ENCODE measurements at places on chromosomes 3 and 15.

GRCh38 chr3:132292042-132292441 lies 25.2 kb upstream of the ACP3 start:
- DNase-seq = no peak

- DNase-seq = no peak
Measured at GRCh38 chr3:114452256-114452655, 158.4 kb downstream of the TIGIT start.

DNA sequence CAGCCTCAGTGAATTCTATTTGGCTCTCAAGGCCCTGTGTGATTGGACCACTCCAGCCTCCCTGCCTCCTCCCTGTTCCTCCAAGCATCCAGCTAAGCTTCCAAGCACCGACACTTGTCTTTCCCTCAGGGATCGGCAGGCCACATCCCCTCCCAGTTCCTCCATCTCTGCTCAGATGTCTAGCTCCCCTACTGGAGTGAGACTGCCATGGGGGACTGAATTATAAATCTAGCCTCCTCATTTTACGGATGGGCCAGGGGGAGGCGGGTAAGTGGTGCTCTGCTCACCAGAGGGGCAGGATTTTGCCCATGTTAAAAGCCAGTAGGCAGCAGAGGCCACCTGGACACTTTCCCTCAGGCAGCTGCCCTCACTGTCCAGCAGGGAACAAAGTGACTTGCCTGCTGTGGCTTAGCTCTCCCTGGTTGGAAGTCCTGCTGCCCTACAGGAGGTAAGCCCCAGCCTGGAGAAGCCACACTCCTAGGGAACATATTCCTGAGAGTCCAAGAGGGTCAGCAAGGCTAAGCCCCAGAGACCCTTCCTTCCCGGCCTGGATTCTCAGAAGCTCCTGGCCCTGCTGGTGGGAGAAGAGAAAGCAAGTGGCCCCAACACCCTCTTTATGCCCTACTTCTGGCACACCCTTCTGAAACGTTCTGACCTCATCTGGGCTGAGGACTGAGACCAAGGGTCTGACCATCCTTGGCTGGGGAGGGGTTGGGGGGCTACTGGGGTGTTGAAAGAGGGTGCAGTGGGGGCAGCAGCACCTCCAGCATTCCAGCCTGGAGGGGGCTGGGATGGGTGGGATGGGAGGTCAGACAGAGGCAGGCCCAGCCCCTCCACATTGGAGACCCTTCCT lies 9.1 kb upstream of the HHATL start:
- no peak for DNase-seq

DNA sequence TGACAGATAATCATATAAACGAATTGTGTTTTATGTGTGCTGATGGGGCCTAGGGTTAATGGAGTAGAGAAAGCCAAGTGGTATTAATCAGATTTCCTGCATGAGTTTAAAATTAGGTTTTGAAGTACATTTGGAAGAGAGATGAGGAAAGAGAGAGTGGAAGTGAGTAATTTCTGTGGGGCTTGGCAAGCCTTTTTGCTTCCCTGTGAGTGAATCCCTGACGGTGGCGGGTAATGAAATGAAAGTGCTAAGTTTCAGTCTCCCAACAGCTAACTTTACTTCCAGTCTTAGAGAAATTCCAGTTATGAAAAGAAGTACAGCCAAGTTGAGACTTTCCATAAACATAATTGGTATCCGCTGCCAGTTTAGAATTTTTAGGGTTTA lies 139.4 kb downstream of the BBX start:
- DNase-seq = no peak

DNA sequence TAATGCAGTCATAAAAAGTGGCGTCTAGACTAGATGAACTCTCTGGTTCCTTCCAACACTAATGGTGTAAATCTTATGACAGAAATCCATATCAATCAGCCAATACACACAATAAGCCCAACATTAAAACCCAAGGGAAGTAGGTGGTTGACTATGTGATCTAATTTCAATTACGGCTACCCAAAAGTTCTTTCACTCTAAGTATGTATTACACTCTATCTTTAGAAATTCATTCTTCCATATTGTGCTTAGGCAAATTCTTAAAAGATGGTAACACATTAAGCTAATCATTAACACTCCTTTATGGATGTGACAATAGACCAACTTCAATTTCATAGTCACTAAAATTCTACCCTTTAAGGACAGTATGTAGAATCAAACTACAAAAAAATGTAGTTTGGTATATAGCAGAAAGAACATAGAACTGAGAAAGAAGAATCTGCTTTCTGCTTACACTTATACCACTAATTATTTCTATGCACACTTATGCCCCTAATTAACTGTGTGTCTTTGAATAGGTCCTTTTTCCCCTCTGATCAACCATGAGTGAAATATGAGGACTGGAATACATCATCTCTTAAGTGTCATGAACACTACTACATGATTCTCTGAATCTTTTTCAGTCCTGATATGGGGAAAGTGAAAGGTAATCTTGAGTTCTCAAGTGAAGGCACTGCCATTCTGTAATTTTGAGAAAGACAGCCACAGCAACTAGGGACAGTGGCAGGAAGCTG lies 557.6 kb downstream of the IGSF11 start:
- DNase-seq = no peak

DNA sequence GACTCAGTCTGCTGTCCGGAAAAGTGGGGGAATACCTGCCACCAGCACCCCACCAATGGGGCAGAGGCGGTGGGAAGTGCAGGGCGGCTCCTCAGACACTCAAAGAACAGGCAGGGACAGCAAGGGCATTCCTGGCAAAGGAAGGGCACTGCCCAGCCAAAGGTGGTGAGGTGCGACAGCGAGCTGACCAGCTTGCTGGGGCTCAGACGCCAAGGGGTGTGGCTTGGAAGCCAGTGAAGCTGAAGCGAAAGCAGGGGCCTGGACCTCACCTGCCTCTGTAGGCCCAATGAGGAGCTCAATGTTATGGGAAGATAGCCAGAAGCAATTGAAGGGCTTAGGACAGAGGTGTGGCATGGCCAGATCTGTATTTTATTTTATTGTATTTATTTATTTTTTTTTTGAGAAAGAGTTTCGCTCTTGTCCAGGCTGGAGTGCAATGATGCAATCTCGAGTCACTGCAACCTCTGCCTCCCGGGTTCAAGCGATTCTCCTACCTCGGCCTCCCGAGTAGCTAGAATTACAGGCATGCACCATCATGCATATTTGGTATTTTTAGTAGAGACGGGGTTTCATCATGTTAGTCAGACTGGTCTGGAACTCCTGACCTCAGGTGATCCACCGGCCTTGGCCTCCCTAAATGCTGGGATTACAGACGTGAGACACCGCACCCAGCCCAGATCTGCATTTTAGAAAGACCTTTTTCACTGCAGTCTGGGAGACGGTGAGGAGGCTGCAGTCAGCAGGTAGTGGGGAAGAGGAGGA lies 4.4 kb upstream of the LMAN1L start:
- no peak for DNase-seq

GRCh38 chr3:40731445-40731844 lies 206.7 kb downstream of the ZNF621 start:
- DNase-seq = no peak

DNA sequence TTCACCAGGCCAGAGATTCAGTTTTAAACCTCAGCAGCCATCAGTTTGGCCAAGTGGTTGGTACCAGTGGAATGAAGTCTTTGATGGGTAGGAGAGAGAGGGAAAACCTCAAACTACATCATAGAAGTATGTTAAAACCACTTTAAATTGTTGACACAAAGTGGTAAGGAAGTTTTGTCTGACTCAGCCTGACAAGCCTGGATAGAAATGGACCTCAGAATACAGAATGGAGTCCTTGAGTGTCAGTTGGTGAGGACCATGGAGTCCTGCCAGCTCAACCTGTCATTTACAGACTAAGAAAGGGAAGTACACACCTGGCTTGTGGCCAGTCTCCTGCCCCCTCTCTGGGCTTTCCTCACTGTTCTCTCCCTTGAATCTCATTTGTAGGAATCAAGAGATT lies 12.1 kb downstream of the EAF1 start:
- DNase-seq = no peak

GRCh38 chr15:67033571-67034044 lies 31.8 kb upstream of the SMAD3 start:
- DNase-seq = peak; percentile 15

- DNase-seq = no peak
Measured at GRCh38 chr15:99878835-99879234, 145.6 kb upstream of the LYSMD4 start.

- no peak for DNase-seq
Measured at GRCh38 chr3:149437710-149438109, 36.8 kb upstream of the TM4SF4 start.

- no peak for DNase-seq
Measured at GRCh38 chr3:153596401-153596800, 434.4 kb downstream of the RAP2B start.

- DNase-seq = no peak
Measured at GRCh38 chr15:46496491-46497115, 861.8 kb downstream of the SQOR start.

DNA sequence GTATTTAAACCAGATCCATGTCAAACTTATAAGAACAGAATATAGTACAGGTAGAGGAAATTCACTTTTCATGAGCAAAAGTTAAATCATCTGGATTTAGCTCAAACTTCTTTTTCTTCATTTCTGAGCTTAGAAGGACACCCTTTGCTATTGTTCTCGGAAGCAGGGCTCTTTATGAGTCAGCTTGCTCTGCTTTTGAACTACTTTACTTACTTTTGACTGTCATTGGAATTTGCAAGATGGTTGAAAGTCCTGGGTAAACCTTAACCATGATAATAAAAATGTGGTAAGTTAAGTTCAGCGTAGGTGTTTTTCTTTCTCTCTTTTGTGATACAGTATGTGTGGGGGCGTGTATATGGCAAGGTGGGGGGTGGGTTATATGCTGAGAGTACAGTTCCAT lies 312.7 kb upstream of the DPH6 start:
- no peak for DNase-seq

DNA sequence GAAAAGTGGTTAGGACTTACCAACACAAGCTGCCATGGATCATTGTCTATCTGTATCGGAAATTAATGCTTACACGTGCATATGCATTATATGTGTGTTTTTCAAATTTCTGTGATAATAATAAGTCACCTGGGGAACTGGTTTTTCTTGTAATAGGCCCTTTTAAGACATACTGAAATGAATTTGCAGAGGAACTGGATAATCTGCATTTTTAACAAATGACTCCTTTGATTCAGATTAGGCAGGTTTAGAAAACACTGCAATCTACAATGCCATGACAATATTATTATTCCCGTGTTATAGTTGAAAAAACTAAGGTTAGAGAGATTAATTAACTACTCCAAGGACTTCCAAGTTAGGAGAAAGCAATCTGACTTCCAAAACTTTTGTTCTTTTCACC lies 23.4 kb downstream of the STRIT1 start:
- no peak for DNase-seq

GRCh38 chr3:122102191-122102935 lies 47.2 kb downstream of the CD86 start:
- no peak for DNase-seq

GRCh38 chr15:82849556-82850512 lies 40.4 kb downstream of the WHAMM start:
- peak; percentile 16 for DNase-seq

DNA sequence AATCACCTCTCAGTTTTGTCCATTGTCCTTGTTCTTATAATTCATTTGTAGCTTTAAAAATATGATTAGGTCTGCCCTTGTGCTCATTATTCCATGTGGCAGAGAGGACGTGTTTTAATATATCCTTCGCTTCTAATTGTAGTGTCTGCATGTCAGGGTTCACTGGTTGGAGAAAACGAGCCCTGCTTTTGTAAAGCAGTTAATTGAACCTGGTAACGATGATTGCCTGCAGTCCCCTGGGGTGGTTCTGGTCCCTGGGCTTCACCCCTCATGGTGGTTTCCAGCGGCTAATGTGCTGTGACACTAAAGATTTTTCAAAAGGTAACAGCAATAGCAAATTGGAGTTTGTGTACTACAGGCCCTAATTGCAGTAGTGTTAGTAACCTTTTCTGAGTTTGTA lies 299.6 kb downstream of the CACNA2D3 start:
- DNase-seq = no peak

DNA sequence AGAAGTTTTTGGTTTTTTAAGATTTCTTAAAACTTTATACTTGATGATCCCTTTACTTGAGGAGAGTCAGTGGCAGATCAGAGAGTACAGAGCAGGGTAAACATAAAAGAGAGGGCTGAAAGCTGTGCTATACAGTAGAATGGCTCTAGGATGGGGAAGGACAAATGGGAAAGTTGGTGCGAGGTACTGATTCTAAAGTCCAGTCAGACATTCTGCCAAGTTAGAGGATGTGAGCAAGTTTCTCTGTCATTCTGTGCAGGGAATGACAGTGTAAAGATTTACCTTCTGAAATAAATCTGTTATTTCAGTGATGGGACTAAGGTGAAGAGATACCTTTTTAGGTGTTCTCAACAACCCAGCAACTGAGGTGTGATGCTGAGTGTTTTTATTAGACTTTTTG lies 100.1 kb upstream of the GBE1 start:
- DNase-seq = no peak

- DNase-seq = no peak
Measured at GRCh38 chr3:195149292-195150030, 121.5 kb downstream of the XXYLT1 start.

GRCh38 chr3:63809607-63810006 lies 9.5 kb upstream of the C3orf49 start:
- no peak for DNase-seq

GRCh38 chr3:127121885-127122284 lies 71.0 kb upstream of the PRR23E start:
- no peak for DNase-seq

DNA sequence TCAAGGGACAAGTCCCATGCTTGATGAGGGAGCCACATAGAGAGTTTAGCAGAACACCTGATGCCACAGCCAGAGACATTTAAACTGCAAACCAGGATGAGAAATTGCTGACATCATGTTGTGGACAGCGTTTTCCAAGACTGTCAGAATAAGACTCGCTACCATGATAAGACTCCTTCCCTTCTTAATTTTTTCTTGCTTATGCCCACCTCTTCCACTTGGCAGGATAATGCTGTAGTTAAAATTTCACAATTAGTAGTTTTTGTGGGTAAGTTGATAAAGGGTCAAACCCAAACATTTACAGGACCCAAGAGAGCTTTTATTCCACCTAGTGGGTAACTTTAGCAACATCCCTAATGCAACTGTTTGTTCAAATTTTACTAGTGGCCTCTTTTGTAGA lies 3.0 kb upstream of the PIAS1 start:
- no peak for DNase-seq

DNA sequence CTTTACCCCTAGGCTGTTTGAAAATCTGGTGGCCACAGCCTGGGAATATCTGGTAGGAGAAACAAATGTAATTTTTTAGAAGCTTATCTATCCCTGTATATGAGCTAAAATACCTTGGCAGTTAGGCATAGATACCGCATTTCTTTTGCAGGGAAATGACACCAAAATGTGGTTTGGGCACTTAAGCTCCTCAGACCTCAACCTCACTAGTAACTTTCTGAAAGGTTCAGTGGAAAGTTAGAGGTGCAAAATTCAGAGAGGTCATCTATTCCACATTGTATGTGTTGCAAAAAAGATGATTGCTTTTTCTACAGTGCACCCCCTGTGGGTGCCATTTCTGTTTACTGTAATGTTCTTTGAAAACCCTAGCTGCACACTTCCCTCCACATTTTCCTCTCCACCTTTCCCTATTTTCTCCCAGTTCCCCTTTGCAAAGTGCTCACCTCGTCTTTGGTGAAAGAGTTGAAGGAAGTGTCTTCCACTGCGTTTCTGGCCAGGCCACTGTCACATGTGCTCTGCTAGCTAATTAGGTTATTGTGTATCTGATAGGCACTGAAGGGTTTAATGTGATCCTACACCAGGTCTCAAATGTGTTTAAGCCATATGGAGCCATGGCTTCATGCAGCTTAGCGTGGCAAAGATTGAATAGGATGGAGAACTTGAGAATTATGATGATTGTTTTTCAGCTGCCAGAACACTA lies 1.3 kb downstream of the SACM1L start:
- no peak for DNase-seq

Measured in activated T-cell treated with anti-CD3 and anti-CD28 coated beads for 1 hour (primary cell).